Neural cell (in vitro differentiated cells): ENCODE measurements at places on chromosomes 7 and 10. TPM values are rescaled to one million over a fixed set of nuclear protein-coding genes. Genes with fewer than 3 reads are reported as not detected.

The SPDYE2 gene
- polyA plus RNA-seq, result not detected in 2 replicates

The GPR146 gene
- polyA plus RNA-seq, result not detected in 2 replicates

The PNLIP gene
- not detected in 2 replicates for polyA plus RNA-seq

The PRLHR gene
- polyA plus RNA-seq, result 0.20 TPM in 1 of 2 replicates, not detected in the other

The OGDHL gene
- 40.7 and 46.7 TPM in 2 replicates for polyA plus RNA-seq

The C10orf105 gene
- 0.11 TPM in 1 of 2 replicates, not detected in the other for polyA plus RNA-seq

The FAM241B gene
- polyA plus RNA-seq, result 135 TPM in 2 replicates

The DUS4L gene
- 24.2 and 32.7 TPM in 2 replicates for polyA plus RNA-seq

The TIAL1 gene
- polyA plus RNA-seq, result 85.1 and 92.9 TPM in 2 replicates

The SYNPO2L gene
- not detected in 2 replicates for polyA plus RNA-seq

The SPDYE2B gene
- polyA plus RNA-seq, result not detected in 2 replicates

The INA gene
- 349 and 379 TPM in 2 replicates for polyA plus RNA-seq

The DRGX gene
- polyA plus RNA-seq, result not detected in 2 replicates

The JAKMIP3 gene
- polyA plus RNA-seq, result 5.1 and 6.3 TPM in 2 replicates

The SPAM1 gene
- polyA plus RNA-seq, result not detected in 2 replicates
